Stimulated activated CD4-positive, alpha-beta T cell treated with anti-CD3 and anti-CD28 coated beads, Interleukin-12 subunit alpha, Interleukin-12 subunit beta, amount 100 ng/mL, for 48 hours (primary cell): ENCODE measurements at places on chromosomes 2 and 18.

DNA sequence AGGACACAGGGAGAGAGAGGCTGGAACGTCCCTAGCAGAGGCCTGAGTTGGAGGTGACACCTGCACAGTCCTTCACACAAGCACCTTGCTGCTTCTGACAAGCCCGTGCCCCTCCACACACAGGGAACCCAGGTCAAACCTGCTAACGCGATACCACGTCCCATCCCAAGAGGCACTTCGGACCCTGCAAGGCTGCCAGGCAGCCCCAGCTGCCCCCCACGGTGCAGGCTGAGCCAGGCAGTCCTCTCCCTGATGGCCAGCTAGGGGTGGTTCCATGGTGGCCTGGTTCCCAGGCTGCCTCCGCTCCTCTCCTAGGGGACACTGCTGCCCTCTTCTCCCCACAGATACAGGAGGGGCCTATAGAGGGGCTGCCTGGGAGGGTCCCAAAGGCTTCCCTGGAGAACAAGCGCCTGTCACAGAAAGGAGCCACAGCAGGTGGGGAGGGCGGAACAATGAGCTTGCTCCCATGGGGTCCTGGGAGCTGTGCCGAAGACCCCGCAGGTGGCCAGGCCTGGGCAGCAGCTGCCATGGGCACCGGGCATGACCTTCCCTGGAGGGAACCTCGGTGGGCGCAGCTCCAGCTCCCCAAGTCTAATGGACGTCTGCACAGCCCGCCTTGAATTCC is 434.2 kb upstream of the MYT1L start:
- DNase-seq: no peak

DNA sequence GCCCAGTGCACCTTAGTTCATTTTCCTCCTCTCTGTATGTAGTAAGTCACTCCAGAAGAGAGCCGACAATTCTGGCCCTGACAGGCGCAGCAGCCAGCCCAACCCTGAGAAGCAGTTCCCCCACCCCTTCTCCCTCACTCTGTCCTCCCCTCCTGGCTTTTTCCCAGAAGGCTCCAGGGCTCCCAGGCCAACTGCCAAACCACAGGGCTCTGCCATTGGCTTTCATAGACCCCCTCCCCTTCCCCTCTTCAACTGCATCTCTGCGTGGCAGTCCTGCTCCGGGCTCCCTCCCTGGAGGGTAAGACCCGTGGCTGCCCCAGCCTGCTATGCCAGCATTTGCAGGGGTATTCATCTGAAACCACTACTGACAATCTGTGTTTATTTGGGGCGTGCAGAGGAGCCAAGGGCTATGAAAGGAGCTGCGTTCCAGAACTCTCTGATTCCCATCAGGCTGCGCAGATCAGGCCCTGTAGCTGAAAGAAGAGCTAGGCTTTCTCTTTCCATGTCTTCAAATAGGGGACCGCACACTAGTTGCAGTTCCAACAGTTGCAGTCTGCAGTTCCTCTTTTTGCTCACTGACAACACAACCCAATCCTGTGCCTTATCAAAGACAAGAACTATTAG is 388.6 kb upstream of the TNP1 start:
- no peak for DNase-seq

- DNase-seq: no peak
Measured at GRCh38 chr2:44086629-44087028, 82.0 kb upstream of the PPM1B start.

- DNase-seq: no peak
Measured at GRCh38 chr18:79385708-79386341, 9.9 kb upstream of the NFATC1 start.

DNA sequence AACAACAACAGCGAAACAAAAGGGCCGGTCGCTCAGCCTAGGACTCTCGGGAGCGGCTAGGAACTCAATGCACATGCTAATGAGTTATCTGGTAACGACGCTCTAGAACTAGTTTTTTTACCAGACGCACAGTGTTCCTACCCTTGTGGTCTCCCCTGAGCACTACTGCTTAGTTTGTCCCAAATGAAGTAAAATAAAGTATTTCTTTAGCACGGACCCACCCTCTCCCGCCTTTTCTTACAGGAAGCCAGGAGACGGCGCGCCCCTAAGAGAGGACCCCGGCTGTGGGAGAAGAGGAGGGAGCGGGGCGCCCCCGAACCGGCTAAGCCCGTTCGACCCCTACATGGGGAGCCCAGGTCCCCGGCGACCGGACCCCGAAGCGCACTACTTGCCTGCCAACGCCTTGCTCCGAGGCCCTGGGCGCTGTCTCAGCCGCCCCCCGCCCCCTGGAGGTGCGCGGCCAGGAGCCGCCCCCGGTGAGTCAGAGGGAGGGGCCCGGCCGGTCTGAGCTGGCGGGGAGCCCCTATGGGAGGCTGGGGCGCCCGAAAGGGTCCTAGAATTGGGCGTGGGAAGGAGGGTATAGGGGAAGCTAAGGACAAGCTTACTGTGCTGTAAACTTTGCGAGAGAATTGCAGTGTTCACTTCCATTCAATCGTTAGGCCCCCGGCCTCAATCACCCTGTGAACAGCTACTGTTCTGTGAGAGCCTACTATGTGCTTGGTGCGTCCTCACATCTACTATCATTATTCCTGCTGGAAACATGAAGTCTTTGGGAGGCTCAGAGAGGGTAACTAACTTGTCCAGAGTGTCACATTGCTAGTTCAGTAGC is 3.6 kb upstream of the CAPG start:
- DNase-seq: no peak

DNA sequence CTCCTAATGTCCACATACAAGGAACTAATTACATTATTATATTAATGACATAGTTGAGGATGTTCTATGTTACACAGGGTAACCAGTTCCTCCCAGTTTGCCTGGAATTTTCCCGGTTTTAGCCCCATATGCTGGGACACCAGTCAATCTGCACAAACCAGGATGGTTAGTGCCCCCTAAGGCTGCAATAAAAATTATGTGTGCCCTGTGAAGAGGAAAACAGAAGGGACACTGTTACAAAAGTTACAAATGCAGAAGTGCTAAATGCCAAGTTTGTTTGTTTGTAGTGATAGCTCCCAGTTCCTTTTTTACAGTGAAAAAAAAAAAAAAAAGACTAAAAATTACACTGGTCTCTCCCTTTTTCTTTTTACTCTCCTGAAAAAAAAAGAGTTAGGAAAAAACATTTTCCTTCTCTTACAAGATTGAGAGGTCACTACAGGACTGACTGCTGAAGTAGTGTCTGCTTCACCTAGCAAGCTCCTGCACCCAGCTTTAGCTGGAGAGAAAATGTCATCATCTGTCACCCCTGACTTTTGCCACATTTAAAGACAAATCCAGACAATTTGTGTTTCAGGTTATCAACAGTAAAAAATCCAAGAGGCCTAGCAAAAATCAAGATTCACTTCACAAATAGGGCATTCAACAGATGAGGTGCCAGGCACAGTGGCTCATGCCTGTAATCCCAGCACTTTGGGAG is 3.2 kb downstream of the ANKRD44 start:
- no peak for DNase-seq

DNA sequence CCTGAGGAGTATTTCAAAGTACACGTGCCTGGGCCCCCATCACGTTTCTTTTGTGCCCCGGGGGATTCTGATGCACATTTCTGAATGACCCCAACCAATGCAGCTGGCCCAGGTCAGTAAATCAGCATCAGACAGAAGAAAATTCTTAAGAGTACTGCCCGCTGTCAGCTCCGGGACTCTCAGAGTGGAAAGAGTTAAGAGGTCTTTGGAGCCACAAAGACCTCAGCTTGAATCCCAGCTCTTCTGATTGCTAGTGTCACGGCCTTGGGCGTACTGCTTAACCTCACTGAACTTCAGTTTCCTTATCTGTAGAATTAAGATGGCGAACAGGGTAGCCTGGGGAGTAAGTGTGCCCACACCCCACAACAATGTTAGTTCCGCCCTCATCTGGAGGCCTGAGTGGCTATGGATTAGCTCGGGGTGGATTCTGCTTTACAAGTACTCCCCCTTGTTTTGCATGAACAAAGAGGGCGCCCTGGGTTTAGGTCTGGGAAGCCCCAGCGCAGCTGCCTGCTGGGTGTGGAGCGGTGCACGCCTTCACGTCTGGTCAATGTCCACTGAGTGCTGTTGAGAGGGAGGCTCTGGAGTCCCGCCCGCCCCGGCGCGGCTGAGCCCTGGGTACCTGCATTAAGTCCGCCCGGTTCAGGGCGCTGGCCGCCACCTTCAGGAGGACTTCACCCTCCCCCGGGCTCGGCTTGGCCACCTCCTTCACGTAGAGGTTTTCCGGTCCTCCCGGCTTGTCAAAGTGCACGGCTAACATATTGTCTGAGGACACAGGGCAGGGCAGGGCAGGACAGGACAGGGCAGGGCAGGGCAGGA is 858 bp downstream of the TP53I3 start:
- no peak for DNase-seq

DNA sequence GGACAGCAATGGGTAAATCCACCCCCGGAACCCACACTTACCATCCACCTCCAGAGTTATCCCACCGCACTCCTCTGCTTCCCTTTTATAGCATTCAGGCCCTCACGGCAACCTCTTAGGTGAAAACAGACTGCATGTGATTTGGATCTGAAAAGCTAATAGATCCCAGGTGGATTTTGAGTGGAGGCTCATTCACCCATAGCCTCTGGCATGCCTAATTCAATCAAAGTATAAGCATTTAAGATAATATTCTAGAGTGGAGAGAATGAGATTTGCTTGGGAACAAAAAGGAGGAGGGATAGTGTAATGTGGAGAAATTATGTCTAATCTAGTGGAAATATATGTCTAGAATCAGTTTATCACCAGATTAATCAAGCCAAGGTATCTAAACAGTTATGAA is 17.1 kb downstream of the SLC14A1 start:
- DNase-seq: no peak
